ENCODE measurements at places on chromosomes 2 and 18.

GRCh38 chr18:44170208-44170880, 510.3 kb upstream of the SETBP1 start:
- no peak for DNase-seq

DNA sequence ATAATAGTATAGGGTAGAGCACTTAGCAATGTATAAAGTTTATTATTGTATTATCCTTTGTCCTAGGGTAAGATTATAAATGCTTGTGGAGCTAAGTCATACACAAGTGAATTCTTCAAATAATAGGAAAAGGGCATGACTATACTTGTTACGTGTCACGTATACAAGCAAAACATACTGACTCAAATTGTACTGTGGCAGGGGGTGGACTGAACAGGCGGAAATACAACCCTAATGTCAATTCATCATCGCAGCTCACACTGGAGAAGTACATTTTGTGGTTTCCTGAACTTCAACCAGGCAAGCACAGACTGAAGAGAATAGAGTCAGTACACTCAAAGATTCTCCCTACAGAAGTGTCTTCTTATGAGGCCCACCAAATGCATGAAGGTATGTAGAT, 201.0 kb downstream of the MBD2 start:
- no peak for DNase-seq

- no peak for DNase-seq
Observed at GRCh38 chr2:48829036-48829435, 73.5 kb upstream of the LHCGR start.

DNA sequence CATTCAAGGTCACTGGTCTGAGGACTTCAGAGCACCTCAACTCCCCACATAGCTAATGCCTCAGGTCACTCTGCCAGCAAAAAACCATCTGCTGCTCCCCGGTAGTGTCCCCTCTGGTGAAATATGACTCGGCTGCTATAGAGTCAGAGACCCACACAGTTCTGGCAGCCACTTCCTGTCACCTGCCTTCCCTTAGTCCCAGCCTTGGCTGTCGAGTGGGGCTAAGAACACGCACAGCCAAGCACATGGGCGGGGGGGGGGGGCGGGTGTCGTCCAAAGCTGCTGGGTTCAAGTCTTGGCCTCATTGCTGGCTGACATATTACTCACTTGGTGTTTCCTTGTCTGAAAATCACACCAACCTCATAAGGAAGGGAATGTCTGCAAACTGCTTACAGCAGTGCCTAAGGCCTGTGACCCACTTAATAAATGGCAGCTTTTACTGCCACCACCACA, 37.5 kb downstream of the POLR1A start:
- DNase-seq, result no peak

DNA sequence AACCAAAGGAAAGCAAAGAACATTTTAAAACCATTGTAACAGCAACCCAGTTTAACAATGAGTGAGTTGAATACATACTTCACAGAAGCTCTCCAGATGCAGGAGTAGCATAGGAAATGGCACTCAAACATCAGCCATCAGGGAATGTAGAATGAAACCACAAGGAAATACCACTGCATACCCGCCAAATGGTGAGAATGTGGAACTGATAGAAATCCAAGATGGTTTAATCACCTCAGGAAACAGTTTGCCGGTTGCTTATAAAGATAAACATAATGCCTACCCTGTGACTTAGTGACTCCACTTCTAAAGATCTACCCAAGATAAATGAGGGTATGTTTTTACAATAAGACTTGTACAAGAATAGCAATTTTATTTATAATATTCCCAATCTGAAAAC, 132.0 kb downstream of the GALNT1 start:
- DNase-seq, result no peak

DNA sequence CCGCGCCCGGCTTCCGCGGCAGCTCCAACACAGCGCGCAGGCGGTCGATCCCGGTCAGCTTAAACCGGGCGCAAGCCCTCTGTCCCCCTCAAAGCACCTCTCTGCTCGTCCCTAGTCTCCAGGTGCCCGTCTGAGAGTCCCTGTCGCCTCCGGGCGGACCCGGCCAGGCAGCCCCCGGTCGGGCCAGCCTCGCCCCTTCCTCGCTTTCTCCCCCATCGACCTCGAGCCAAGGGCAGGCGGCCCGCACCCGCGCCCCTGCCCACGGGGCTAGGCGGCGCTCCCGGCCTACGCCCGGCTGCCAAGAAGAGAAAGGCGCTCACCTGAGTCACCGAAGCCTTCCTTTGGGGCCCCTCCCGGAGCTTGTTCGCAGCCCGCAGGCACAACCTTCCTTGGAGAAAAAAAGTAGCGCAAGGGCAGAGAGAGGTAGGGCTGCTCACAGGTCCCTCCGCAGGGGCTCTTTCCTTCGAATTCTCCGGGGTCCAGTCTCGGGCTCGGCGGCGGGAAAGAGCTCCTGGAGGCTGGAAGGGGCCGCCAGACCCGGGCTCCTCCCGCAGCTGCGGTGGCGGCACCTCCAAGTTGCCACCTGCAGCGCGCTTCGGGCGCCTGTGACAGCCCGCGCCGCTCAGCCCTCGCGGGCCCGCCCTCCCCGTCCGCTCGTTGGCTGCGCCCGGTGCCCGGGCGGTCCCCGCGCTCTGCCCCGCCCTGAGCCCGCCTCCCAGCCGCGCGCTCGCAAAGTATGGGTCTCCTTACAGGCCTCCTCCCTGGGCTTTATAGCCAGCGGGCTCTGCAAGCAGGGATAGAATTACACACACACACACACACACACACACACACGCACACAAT, 86.5 kb upstream of the EPB41L3 start:
- DNase-seq, result peak; percentile 12

- DNase-seq, result no peak
Observed at GRCh38 chr2:55419233-55419678, 400 bp downstream of the CCDC88A start.

GRCh38 chr2:138298120-138298814, 203.3 kb upstream of the SPOPL start:
- no peak for DNase-seq

DNA sequence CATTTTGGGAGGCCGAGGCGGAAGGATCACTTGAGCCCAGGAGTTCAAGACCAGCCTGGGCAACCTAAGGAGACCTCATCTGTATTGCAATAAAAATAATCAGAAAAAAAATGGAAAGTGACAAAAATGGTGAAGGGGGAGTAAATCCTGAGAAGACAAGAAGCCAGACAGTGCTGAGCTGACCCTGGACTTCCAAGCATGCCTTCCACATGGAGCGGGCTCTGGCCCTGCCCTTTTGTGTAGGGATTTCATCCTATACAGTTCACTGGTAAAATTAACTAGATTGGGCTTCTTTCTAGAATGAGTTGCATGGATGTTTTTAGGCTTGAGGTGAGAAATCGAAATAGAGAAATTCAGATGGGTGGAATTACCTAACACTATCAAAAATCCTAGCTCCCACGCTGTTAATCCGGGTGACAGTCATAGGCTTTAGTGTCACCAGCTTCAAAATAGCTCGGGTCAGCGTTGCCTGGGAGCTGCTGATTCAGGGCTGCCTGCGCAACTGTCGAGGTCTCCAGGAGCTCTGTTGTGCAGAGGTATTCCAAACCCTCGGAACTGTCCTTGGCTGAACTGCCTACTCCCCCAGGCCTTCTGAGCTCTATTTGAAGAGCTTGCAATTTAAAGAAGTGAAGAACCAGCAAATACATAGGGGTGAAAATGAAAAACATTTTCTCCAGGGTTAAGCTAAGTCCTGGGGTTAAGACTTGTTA, 21.5 kb upstream of the ZNF532 start:
- DNase-seq, result peak; percentile 26

DNA sequence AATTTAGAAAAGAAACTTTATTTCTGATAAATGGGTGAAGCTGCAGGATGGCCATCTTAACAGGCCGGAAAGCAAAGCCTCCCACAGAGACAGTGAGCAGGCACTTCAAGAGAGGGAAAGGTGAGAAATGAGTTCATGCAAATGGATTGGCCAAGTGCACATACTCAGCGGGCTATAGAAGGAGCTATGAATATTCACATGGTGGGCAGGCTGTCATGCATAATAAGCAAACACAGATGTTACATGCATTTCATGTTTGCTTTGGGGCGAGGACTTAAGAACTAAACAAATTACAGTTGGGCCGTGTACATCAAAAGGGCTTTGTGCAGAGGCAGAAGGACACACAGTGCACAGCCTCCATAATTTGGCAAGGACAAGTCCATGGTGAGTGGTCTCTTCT, 69.8 kb upstream of the MAL start:
- no peak for DNase-seq

GRCh38 chr2:99857867-99858444, 284.4 kb downstream of the AFF3 start:
- no peak for DNase-seq

- no peak for DNase-seq
Observed at GRCh38 chr2:72289283-72289682, 141.6 kb upstream of the CYP26B1 start.

- no peak for DNase-seq
Observed at GRCh38 chr18:63961435-63961980, 8.4 kb upstream of the SERPINB8 start.

DNA sequence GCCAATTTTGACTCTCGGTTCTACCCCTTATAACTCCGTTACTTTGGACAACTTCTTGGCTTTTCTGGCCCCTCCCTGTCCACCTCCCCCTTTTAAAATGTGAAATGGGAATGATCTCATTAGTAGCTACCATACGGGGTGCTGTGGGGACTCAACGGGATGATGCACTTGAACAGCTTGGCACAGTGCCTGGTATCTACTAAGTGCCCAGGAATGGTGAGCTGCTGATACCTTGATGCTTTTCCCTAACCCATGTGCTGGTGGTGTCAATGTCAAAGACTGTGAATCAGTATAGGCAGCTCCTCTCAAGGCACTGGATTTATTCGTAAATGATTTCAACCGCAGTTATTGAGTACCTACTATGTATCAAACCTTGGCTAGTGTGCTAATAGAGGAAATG, 204.2 kb downstream of the LOXHD1 start:
- no peak for DNase-seq

DNA sequence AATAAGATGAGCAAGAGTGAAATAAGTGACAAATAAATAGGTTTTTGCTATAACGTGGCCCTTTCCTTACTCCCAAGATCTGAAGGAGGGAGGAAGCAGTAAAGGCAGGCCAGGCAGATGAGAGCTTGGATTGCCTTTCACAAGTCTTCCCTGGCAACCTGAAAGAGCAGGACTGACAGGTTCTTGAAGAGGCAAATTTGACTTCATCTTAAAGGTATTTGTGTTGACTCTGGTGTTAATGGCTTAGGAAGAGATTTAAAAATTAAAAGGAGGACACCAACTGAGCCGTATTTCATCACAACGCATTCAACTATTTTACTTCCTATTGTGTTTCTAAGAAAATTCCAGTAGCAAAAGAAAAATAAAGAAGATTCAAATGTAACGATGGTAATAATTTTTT, 3.2 kb downstream of the STRN start:
- no peak for DNase-seq

DNA sequence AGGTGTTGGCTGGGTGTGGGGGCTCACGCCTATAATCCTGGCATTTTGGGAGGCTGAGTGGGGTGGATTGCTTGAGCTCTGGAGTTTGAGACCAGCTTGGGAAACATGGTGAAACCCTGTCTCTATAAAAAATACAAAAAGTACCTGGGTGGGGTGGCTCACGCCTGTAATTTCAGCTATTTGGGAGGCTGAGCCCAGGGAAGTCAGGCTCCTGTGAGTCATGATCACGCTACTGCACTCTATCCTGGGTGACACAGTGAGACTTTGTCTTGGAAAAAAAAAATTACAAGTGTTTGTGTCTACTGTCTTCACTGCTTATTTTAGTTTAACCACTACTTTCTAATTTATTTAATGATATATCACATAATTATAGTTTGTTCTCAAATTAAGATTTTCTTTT, 62.7 kb upstream of the DOCK10 start:
- no peak for DNase-seq

DNA sequence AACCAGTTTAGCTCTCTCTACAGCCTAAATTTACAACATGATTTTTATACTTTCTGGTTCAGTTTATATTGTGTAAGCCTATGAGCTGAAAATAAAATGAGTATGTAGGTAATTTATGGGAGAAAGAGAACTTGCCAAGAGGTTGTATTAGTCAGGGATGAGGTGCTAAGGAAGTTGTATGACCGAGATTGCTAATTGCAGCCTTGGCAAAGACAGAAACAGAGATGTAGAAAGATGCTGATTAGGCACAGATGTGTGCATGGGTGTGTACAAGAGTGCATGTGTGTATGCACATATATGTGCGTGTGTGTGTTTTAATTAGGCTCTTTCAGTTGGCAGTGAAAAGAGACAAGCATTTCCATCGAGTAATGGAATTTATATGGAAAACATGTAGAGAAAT, 213.9 kb downstream of the FBXO15 start:
- no peak for DNase-seq

- DNase-seq, result no peak
Observed at GRCh38 chr2:168573128-168573903, 117.2 kb downstream of the CERS6 start.

- DNase-seq, result no peak
Observed at GRCh38 chr18:56593906-56594305, 44.5 kb downstream of the TXNL1 start.

GRCh38 chr2:241123816-241124536, 21.9 kb upstream of the MTERF4 start:
- DNase-seq, result peak; percentile 43

DNA sequence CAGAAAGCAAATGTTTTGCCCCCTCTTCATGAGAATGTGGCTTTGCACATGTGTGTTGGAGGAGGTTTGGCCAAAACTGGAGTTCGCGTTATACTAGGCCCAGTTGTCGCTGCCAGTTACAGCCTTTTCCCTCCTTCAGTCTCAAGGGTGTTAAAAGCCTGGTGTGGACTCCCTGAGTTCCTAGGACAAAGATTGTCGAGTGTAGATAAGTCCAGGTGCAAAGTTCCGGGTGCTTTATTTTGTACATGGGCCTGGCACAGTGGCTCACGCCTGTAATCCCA, 542 bp upstream of the RNF103 start:
- no peak for DNase-seq

- DNase-seq, result no peak
Observed at GRCh38 chr2:158184556-158185343, 83.1 kb downstream of the UPP2 start.

DNA sequence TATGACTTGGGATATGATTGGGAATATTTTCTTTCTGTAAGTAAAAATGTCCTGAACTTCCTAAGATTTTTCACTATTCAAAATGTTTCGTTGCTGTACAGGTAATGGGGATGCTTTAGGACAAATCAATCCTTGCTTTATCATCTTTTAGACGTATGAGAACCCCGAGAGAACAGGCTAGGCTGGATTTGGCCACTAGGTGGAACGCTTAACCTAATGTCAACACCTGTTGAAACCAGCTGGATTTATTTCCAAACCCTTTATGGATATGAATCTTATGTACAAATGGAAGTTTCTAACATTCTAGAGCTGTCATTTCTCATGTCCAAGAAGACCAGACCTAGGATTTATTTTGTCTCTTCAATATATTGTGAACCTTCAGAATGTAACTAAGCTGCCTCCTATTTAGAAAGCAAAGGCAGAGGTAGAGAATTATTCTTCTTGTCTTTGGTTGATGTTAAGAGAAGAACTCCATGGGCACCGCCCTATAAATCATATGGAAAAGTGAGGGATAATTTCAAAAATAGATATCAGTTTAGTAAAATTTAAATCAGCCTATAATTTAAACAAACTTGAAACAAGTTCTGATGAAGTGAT, 96.7 kb downstream of the PMAIP1 start:
- no peak for DNase-seq

GRCh38 chr2:173149491-173149890, 73.8 kb downstream of the MAP3K20 start:
- no peak for DNase-seq

- no peak for DNase-seq
Observed at GRCh38 chr2:7027956-7028655, 110.9 kb downstream of the RNF144A start.

GRCh38 chr2:60839126-60839813, 42.1 kb upstream of the REL start:
- DNase-seq, result no peak
